ENCODE measurements at places on chromosomes 6 and 20.
A peak's percentile ranks its signal among the peaks of the same experiment; 100 is the strongest.

- no peak overlapping the region for H3K27ac ChIP-seq
- no peaks in the 10 kb centered on the region for H3K36me3 ChIP-seq
- no peaks in the 10 kb centered on the region for H3K27me3 ChIP-seq
- H3K4me1 ChIP-seq: no peaks in the 10 kb centered on the region
Measured at GRCh38 chr20:60966031-60966430, 286.0 kb upstream of the CDH4 start.

- H3K4me1 ChIP-seq: no peaks in the 10 kb centered on the region
- no peak overlapping the region for H3K27ac ChIP-seq
- H3K27me3 ChIP-seq: no peaks in the 10 kb centered on the region
- H3K36me3 ChIP-seq: peaks cover 40% of the 10 kb centered on the region
Measured at GRCh38 chr6:24415753-24416152, 13.0 kb downstream of the MRS2 start.

GRCh38 chr20:37748015-37748414 lies 54.2 kb downstream of the CTNNBL1 start:
- H3K27ac ChIP-seq: no peak overlapping the region
- peaks cover 34% of the 10 kb centered on the region for H3K36me3 ChIP-seq
- H3K27me3 ChIP-seq: no peaks in the 10 kb centered on the region
- no peaks in the 10 kb centered on the region for H3K4me1 ChIP-seq

GRCh38 chr6:33695451-33695887 lies 16.0 kb downstream of the UQCC2 start:
- H3K27me3 ChIP-seq: no peaks in the 10 kb centered on the region
- H3K36me3 ChIP-seq: peaks cover 4% of the 10 kb centered on the region
- no peak for DNase-seq
- peaks cover 34% of the 10 kb centered on the region for H3K4me1 ChIP-seq
- no peak overlapping the region for H3K27ac ChIP-seq

GRCh38 chr20:32326504-32326845 lies 31.7 kb upstream of the ASXL1 start:
- no peaks in the 10 kb centered on the region for H3K27me3 ChIP-seq
- H3K4me3 ChIP-seq: no peak overlapping the region
- H3K4me1 ChIP-seq: no peaks in the 10 kb centered on the region
- peaks cover 16% of the 10 kb centered on the region for H3K36me3 ChIP-seq

GRCh38 chr20:18188434-18188833 lies 50.8 kb downstream of the KAT14 start:
- no peak for DNase-seq
- no peaks in the 10 kb centered on the region for H3K27me3 ChIP-seq
- no peak overlapping the region for H3K4me3 ChIP-seq
- no peak overlapping the region for H3K27ac ChIP-seq

- no peak overlapping the region for H3K4me3 ChIP-seq
- H3K27ac ChIP-seq: no peak overlapping the region
- no peak for DNase-seq
- H3K27me3 ChIP-seq: peaks cover 13% of the 10 kb centered on the region
Measured at GRCh38 chr6:33508935-33509926, 54.9 kb downstream of the ZBTB9 start.

DNA sequence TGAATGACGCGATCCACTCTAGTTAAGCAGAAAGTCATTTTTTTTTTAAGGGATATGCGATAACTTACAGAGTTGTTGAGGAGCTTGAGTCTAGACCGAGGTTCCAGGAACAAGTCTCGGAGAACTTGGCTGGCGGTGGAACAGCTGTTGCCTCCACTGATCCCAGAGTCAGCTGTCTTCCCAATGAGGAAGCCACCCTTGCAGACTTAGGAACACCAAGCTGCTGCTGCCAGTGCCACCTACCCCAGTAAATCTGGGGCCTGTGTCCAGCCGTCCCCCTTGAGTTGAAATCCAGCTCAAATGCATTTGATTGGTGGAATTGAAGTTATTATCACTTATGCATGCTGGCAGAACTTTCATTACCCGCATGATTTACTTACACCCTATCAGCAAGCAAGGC lies 6.7 kb downstream of the PFDN4 start:
- DNase-seq: no peak
- H3K4me1 ChIP-seq: peaks cover 11% of the 10 kb centered on the region
- H3K27ac ChIP-seq: no peak overlapping the region
- H3K36me3 ChIP-seq: peaks cover 34% of the 10 kb centered on the region

GRCh38 chr6:152161501-152161900 lies 354.0 kb downstream of the ESR1 start:
- no peak overlapping the region for H3K4me3 ChIP-seq
- no peak for DNase-seq
- peaks cover 11% of the 10 kb centered on the region for H3K36me3 ChIP-seq
- no peaks in the 10 kb centered on the region for H3K27me3 ChIP-seq

- no peaks in the 10 kb centered on the region for H3K4me1 ChIP-seq
- H3K36me3 ChIP-seq: no peaks in the 10 kb centered on the region
- H3K27ac ChIP-seq: no peak overlapping the region
- DNase-seq: no peak
- H3K27me3 ChIP-seq: peaks cover 45% of the 10 kb centered on the region
- no peak overlapping the region for H3K4me3 ChIP-seq
Measured at GRCh38 chr20:63082939-63083735, 76.4 kb upstream of the BHLHE23 start.

- H3K27me3 ChIP-seq: no peaks in the 10 kb centered on the region
- no peaks in the 10 kb centered on the region for H3K36me3 ChIP-seq
- DNase-seq: no peak
- no peak overlapping the region for H3K27ac ChIP-seq
Measured at GRCh38 chr6:9834233-9834632, 580.6 kb downstream of the TFAP2A start.

GRCh38 chr6:79421707-79422484 lies 115.3 kb downstream of the LCA5 start:
- H3K36me3 ChIP-seq: no peaks in the 10 kb centered on the region
- peak overlapping the region; percentile 53 for H3K4me3 ChIP-seq
- H3K27ac ChIP-seq: peak overlapping the region; percentile 10
- H3K27me3 ChIP-seq: no peaks in the 10 kb centered on the region
- peaks cover 18% of the 10 kb centered on the region for H3K4me1 ChIP-seq

- peaks cover 13% of the 10 kb centered on the region for H3K4me1 ChIP-seq
- peaks cover 40% of the 10 kb centered on the region for H3K36me3 ChIP-seq
- H3K27ac ChIP-seq: no peak overlapping the region
- no peak overlapping the region for H3K4me3 ChIP-seq
- no peak for DNase-seq
- no peaks in the 10 kb centered on the region for H3K27me3 ChIP-seq
Measured at GRCh38 chr20:37238935-37239451, 22.6 kb downstream of the GHRH start.

- H3K36me3 ChIP-seq: no peaks in the 10 kb centered on the region
- no peaks in the 10 kb centered on the region for H3K4me1 ChIP-seq
- no peaks in the 10 kb centered on the region for H3K27me3 ChIP-seq
- H3K4me3 ChIP-seq: no peak overlapping the region
- no peak overlapping the region for H3K27ac ChIP-seq
Measured at GRCh38 chr6:96391776-96392360, 129.7 kb upstream of the UFL1 start.

DNA sequence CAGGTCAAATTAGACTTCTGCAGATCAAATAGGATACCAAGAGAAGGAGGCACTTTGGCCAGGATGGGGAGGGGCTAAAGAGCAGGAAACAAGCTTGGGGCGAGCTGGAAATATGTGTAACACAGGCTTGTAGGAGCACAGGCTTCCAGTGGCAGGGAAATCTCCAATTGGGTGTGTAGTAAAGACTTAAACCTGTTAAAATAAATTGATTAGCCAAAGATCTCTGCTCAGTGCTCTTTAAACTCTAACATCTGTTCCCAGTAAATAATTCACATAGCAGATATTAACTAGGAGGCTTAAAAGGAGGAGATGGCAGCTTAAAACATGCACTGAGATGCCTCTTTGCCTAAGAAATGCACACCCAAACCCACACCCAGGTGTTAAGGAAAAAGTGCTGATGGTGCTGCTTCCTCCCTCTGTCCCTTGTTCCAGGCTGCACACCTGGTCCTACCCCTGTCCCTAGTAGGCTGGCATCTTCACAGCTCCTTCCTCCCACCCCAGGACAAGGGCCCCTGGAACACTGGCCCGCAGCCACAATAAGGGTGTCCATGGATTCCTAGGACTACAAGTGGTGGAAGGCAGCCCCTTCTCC lies 93.5 kb upstream of the MLN start:
- H3K4me3 ChIP-seq: no peak overlapping the region
- DNase-seq: no peak
- peaks cover 28% of the 10 kb centered on the region for H3K4me1 ChIP-seq
- H3K36me3 ChIP-seq: no peaks in the 10 kb centered on the region
- no peak overlapping the region for H3K27ac ChIP-seq

DNA sequence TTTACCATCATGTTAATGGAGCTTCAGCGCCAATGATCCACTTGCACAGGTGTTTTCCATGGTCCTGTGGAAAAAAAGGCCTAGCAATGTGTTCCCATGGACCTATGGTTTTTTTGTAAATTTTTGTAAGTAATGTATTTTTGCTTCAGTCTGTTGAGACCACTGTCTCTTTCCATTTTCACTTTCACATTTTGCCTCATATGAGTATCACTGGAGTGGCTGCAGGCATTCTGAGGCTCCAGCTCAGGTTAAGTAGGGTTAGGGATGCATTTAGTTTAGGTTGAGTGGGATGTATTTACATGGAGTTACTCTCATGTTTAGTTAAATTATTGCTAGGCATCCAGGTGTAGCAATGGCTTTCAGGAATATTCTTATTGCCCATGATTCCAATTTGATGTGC lies 19.2 kb upstream of the LMBRD1 start:
- H3K36me3 ChIP-seq: no peaks in the 10 kb centered on the region
- H3K4me3 ChIP-seq: no peak overlapping the region
- H3K27me3 ChIP-seq: no peaks in the 10 kb centered on the region
- no peak overlapping the region for H3K27ac ChIP-seq
- DNase-seq: no peak
- peaks cover 19% of the 10 kb centered on the region for H3K4me1 ChIP-seq
